ENCODE measurements at places on chromosomes 7 and 10.

DNA sequence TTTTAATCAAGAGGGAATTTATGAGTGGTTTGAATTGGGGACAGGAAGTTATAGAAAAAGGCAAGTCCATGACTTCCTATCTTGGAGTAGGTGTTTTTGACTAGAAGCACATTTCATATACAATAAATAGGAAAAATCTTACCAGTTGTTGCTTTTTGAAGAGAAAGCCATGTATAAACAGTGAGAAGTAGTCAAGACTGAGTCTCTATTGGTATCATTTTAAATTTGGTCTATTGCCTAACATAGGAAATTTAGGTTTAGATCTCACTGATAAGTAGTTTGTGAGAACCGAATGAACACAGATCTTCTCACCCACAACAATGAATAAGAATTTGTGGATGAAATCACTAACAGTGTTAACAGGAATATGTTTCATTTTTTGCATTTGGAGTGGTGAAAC, 387.2 kb downstream of the BBS9 start:
- no peak for DNase-seq

GRCh38 chr10:72261784-72262404, 11.8 kb upstream of the DDIT4 start:
- no peak for DNase-seq

GRCh38 chr10:70193391-70193844, 23.1 kb upstream of the SAR1A start:
- no peak for DNase-seq

DNA sequence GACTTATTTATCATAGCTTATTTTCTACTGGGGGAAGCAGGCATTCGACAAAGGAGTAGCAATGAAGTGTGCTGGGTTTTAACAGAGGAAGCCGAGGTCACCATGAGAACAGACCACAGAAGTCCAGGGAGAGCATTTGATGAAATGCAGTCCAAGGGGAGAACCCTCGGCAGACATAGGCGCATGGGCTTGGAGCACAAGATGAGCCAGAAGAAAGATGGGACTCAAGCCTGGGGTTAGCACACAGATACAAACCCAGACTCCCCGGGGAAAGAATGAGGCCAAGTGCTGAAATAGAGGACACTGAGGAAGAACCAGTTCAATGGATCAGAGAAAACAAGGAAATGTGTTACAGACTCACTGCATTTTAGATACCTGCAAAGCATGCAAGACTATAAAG, 209.5 kb downstream of the FAM107B start:
- no peak for DNase-seq

- no peak for DNase-seq
These were observed 115.1 kb upstream of the NPS start for GRCh38 chr10:127434006-127434405.

- no peak for DNase-seq
These were observed 5.7 kb downstream of the ITIH2 start for GRCh38 chr10:7708832-7709231.

GRCh38 chr10:61993711-61994401, 92.4 kb downstream of the ARID5B start:
- no peak for DNase-seq

GRCh38 chr10:89390476-89391225, 1.8 kb upstream of the IFIT1 start:
- no peak for DNase-seq

- DNase-seq, result no peak
These were observed 10.9 kb upstream of the CYREN start for GRCh38 chr7:135181261-135181928.

DNA sequence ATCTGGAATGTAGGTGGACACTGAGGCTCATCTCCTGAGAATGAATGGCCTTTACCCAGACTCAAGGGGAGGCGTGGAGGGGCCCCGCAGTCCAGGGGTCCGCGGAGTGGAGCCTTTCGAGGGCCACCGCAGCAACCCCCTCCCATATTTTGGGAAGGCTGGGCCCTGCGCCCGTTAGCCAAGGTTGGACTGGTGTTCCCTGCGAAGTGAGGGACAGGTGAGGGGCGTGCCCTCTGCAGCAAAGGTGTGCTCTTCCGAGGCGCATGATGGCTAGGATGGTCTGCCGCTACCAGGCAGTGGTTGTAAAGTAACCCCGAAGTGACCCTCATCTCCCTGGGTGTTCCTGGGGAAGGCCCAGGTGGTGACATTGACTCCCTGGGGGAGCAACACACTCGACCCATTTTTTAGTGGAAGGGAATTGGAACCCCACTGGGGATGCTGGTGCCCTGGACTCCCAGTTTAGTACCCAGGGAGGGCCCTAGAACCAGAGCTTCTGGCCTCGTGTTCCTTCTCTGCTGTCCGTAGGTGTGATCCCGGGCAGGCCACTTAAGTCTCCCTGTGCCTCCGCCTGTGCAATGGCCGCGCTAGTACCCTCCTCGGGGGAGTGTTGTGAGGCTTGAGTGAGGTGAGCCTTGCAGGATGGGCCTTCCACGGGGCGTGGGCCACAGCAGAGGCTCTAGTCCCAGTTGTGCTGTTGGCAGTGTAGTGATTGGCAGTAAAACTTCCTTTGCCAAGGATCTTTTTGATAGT, 779 bp downstream of the FAM241B start:
- no peak for DNase-seq

DNA sequence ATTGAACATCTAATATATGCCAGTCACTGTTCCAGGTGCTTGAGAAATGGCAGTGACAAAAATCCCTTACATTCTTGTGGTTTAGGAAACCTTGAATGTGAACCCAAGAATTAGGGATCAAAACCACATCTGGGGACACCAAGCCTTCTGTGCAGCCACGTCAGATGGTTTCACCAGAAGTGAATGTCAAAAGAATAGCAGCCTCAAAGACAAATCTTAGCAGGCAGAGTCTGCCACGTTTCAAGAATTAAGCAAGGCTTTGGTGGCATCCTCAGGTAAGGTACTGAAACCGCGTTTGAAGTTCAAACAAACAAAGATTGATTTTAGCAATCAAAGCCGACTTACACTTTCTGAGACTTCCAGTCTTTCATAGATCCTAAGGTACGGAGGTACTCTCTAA, 225.5 kb upstream of the GNAI1 start:
- DNase-seq, result no peak

DNA sequence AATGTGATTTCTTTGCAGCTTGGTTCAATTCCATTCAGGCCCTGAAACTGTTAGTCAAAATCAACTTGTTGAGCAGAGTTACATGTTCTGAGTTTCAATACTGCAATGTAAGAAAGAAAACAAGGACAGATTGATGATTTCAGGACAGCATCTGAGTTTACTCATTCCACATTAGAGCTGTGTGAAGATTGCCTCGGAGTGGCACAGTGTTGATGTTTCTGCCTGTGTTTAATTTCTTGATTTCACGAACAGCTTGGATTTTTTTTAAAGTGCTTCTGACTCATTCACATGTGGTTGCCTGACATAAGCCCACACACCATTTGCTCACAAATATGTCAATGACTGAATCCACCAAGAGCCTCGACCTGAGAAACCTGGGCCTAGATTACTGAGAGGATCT, 101.2 kb upstream of the PARD3 start:
- no peak for DNase-seq

- no peak for DNase-seq
These were observed 15.4 kb upstream of the CLDN4 start for GRCh38 chr7:73815436-73815835.

Measured in stimulated activated CD4-positive, alpha-beta T cell treated with anti-CD3 and anti-CD28 coated beads, Interleukin-12 subunit alpha, Interleukin-12 subunit beta, amount 100 ng/mL, for 4 hours (primary cell).